Anterior cingulate cortex (tissue), 58 donors: ENCODE measurements at places on chromosomes 5 and 9.

DNA sequence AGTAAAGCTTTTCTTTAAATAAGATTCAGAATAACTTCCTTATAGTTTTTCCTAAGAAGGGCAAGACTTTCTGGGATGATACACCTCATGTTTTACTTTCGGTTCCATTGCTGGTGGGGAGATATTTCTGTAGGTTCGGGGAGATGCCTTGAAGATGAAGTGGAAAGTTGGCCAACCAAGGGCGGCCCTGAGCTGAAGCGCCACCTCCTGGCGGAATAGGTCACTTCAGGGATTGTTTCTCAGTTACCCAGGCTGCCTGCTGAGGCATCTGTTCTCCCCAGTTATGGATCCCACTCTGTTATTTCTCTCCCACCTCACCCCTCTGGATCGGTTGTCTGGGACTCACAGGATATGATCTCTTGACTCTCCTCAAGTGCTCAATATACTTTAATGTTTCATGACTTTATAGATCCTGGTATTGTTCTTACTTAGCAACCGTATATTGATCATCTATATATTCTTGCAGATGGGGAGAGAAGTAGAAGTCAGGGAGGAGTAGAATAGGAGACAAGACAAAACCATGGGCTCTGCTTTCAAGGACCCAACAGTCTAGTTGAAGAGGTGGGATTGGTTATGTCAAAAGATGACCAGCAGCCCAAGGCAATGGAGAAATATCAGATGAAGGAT, 23.4 kb downstream of the MEGF10 start:
- DNase-seq: peak; percentile 24

- DNase-seq: no peak
Measured at GRCh38 chr5:14507156-14507941, 74.2 kb upstream of the OTULINL start.

GRCh38 chr9:121252104-121252851, 15.7 kb upstream of the GSN start:
- no peak for DNase-seq

DNA sequence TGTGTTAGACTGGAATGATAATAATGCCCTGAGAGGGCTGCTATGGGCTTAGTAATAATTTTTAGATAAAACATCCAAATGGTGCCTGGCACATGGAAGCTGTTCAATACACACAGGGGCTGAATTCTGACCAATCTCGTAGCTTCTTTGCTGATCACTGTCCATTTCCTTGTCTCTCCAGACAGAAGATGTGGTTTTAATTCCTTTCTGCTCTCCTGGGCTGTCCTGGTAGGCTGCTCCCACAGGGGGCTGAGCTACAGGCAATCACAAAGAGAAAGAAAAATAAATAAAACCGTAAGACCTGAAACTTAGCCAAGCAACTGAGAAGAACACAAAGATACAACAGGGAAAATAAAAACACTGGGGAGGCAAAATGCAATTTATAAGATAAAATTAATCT, 136.5 kb downstream of the CDK5RAP2 start:
- DNase-seq: no peak

DNA sequence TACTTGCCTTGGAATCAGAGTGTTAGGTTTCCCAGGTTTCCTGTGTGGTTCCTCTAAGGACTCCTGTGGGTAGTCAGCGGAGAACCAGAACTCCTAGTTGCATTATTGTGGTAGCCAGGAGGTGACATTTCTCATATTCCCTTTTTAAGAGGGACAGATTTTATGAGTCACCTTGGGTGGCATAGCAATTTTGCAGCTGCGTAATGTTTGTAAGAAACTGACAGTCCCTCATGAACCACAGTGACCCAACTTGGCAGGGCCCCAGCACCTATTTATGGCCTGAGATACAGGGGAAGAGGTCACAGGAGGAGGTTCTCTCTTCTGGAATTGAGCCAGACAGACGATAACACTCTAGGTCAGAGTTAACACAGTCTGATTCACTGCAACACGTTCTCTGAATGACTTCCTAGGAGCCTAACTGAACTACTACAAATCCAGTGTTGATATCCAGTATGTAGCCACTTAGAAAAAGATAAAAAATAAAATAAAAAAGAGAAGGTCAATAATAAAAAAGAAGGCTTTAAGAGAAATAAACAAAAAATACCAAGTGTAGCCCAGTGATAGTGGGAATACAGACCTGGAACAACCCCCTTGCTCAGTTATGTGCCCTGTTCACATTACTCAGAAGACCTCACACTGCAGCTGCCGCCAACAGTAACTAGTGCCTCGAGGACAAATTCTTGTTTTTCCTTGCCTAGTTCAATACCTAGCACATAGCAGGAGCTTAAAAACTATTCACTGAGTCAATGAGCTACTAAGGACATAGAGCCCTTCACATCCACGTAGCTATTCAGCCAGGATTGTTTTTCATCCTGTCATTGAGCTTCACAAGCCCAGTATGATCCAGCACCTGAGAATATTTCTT, 50.7 kb upstream of the VLDLR start:
- DNase-seq: no peak

- no peak for DNase-seq
Measured at GRCh38 chr5:60842871-60843385, 1.1 kb downstream of the ELOVL7 start.

- no peak for DNase-seq
Measured at GRCh38 chr5:140245341-140245740, 57.6 kb downstream of the PFDN1 start.

GRCh38 chr9:72564479-72565281, 43.3 kb downstream of the TMC1 start:
- DNase-seq: no peak

- no peak for DNase-seq
Measured at GRCh38 chr9:72459308-72459707, 62.1 kb upstream of the TMC1 start.

DNA sequence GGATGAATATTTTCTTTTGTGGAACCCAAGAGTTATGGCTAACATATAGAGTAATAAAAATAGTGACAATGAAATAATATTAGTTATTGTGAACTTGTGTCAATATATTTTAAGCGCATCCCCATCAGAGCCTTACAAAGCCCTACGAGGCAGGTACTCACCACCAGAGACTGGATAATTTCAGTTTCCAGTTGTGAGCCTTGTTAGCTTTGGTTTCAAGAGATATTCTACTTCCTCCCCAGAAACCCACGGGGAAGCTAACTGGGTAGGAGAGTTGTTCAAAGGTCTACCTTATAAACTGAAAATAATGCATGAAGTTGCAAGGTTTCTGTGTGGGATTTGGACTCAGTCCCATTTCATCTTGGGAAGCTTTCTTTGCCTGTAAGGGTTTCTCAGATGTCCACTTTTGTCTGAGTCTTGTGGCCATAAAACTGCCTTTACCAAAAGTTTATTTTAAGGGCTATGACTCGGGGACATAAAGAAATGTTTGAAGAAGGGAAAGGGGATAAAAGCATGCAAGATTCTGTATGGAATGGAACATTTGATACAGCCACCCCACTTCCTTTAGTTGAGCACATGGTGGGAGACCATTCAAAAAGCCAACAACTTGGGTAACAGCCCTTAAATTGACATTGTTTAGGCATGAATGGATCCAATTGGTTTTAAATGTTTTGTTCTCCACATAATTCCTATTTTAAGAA, 57.4 kb upstream of the ANKRD55 start:
- no peak for DNase-seq

- no peak for DNase-seq
Measured at GRCh38 chr9:121744687-121745395, 93.4 kb downstream of the DAB2IP start.

- DNase-seq: peak; percentile 8
Measured at GRCh38 chr5:114782177-114782576, 387.5 kb downstream of the TRIM36 start.

- DNase-seq: no peak
Measured at GRCh38 chr9:96567203-96567700, 52.4 kb downstream of the CDC14B start.

- DNase-seq: no peak
Measured at GRCh38 chr5:116645627-116646026, 71.0 kb upstream of the SEMA6A start.

- DNase-seq: no peak
Measured at GRCh38 chr5:61498121-61498520, 166.1 kb downstream of the ZSWIM6 start.

DNA sequence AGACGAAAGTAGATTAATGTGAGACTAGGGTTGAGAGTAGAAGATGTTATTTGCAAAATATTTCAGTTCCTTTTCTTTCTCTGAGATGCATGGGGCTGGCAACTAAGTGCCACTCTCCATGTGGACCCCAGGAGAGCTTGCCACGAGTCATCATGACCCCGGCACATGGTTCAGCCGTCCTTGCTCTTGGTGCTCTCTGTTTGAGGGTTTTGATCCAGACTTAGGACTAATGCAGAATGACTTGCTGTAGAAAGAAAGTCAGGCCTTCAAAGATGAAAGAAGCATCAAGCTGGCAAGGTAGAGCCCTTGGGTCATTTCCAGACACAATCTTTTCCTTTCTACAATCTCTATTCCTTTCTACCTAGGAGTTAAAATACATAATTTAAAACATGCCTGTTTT, 84.7 kb downstream of the RASGRF2 start:
- DNase-seq: no peak
